ENCODE measurements at places on chromosomes 4 and X.

- no peak for DNase-seq
These were observed 28.8 kb downstream of the ARHGAP10 start for GRCh38 chr4:147760695-147761094.

DNA sequence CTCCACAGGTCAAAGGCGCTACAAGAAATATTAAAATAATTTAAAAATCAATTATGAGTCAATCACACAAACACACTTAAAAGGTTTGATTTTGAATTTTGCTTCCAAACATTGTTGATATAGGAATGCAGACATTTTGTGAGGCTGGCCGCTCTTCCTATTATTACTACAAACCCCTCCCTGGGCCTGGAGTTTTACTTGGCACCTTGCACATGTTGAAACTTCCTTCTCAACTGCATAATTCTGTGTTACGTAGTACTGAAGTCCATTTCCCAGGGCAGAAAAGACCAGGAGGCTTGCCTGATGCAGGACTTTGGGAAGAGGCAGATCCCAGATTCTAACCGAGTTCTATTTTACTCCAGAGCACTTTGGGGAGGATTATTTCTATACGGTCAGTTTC lies 71.5 kb downstream of the CYTL1 start:
- no peak for DNase-seq

GRCh38 chrX:828411-828959 lies 197.9 kb downstream of the SHOX start:
- DNase-seq: no peak

- no peak for DNase-seq
These were observed 16.5 kb downstream of the RNF212 start for GRCh38 chr4:1096841-1097240.

DNA sequence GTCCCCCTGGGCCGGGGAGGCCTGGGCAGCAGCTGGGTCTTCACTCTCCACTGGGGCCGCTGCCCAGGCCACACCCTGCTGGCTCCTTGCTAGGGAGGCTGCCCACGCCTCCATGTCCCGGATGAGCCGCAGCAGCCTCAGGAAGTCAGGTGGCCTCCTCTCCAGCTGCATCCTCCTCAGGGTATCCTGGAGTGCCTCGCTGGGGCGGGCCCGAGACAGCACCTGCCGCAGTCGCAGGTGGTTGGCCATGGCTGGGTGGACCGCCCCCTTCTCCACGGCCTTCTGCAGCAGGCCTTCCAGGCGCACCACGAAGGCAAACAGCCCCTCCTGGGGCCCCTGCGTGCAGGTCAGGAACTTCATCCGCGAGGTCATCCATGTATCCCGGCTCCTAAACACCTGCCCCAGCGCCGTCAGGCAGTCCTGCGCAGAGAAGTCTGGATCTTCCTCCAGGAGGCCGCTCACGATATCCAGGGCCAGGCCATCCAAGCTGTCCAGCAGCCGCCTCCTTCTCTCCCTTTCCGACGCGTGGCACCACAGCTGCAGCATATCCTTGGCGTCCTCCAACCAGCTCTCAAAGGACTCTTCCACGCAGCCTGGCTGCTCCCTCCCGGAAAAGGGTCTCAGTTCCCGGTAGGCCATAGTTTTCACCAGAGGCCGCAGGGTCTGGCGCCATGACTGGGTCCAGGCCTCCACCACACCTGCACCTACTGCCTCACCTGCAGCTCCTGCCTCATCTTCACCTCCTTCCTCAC lies 2.1 kb downstream of the PNMA6F start:
- no peak for DNase-seq

DNA sequence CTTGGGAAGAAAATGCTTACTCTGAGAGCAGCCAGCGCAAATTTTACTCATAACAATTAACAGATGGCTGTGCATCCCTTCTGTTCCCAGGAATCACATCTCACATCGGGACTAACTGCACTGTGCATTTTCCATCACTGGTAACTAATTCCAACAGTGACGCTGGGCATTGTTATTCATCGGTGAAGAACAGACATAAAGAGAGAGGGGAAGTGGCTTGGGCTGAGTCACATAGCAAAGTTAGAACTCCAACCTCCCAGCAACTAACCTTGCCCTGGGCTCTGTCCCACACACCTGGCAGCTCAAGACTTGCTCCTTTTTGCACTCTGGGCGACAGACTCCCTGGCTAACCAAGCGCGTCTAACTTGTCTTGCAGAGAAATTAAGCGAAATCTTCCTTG lies 6.4 kb upstream of the LONRF3 start:
- DNase-seq: no peak

- no peak for DNase-seq
These were observed 351.2 kb downstream of the ARHGAP24 start for GRCh38 chr4:85826060-85826678.

DNA sequence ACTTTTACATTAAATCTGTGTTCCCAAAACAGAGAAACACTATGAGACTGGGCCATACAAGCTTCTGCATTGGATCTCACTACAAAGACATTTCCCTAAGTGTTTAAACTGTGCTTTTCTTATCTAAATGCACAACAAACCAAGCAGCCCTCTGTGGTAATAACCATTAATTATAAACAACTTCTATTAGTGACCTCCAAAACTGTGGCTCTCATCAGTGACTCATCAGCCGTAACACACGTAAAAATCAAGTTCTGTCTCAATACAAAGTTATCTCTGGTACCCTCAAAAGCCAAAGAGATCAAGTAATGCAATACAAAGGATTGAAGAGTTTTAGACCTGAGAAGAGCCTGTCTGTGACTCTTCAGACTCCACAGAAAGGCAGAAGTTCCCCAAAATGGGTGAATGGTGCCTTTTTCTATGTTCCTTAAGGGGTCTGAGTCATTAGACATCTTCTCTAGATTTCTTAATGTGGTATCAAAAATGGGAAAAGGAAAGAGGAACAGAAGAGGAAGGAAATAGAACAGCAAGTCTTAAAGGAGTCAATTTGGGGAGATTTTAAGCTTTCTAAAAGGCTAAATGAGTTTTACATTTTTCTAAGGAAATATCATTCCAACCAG lies 189.8 kb upstream of the PPP1R2C start:
- DNase-seq: no peak

GRCh38 chrX:109974906-109975655 lies 27.8 kb upstream of the TMEM164 start:
- no peak for DNase-seq

DNA sequence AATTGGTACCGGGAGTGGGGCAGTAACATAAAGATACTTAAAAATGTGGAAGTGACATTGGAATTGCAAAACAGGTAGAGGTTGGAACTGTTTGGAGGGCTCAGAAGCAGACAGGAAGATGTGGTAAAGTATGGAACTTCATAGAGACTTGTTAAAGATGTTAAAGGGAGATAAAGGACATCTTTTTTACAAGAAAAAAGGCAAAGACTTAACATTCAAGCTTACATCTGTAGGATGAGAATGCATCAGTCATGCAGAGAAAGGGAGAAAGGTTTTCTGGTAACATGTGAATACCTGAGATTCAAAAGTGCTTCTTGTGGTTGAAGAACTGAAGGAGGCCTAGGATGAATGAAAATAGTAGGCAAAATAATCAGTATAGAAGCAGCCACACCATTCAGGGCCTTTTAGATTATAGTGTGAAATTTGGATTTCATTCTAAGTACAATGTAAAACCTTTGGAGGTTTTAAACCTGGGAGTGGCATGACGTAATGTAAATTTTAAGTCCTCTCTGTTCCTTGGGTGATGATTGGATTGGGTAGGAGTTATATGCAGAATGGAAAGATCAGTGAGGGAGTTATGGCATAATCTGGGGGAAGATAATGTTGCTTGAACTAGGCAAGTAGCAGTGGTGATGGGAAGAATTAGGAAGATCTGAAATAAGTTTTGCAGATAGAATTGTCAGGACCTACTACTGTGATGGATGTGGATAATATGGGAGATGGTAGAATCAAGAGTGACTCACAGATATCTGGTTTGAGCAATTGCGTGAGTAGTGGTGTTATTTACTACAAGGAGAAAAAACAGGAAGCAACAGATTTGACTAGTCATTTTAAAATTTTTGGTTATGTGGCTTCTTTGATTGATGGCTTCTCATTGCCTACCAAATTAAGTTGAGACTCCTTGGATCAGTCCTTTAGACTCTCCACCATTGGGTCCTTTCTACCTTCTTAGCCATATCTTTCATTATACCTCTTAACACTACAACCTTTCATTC lies 138.7 kb downstream of the VSIG4 start:
- no peak for DNase-seq

DNA sequence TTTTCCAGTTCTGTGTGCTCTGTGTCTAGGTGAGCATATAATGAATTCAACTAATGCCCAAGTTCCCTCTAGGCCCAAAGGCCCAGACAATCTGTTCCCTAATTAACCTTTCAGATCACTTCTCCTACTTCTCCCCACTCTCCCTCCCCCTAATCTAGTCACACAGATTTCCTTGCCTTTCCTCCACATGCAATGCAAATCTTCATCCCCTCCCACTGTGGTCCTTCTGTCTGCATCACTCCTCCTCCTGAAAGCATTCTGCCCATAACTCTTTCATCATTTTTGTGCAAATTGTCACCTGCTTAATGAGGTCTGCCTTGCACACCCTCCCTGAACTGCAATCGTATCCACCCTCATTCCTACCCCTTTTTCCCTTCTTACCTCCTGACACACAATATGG lies 346.6 kb downstream of the FBXO8 start:
- no peak for DNase-seq

GRCh38 chr4:111512081-111512783 lies 633.0 kb upstream of the FAM241A start:
- DNase-seq: no peak

DNA sequence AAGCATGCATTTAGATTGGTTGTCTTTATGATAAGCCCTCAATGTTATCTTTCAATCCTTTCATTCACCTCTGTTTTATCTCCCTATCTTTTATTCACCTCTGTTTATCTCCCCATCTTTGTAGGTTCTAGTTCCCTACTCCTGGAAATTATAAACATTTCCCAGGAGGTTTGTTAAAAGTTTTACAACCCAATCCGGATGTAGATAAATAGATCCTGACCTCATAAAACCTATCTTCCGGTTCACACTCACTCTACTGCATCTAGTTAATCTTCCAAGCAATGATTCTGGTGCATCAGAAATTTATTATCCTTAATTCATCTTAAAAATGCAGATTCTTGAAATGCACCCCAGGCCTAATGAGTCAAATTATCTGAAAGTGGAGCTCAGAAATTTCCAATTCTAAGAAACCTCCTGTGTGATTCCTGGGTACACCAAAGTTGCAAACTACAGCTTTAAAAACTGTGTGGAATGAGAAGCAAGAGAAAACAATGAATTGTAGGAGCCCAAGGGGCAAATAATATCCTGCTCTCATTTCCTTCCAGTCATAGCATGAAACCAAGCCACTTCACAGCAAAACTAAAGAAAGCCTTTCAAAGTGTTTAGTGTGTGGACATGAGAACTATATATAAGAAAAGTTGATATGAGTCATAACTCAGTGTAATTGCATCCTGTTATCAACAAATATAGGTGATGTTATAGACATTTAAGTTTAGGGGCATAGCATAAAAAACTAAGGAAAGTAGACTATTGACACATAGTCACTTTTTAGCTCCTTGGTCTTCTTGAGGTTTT lies 51.1 kb upstream of the UGT8 start:
- no peak for DNase-seq

- DNase-seq: no peak
These were observed 593.2 kb downstream of the ZNF674 start for GRCh38 chrX:45952030-45952429.

- DNase-seq: no peak
These were observed 4.9 kb downstream of the MBNL3 start for GRCh38 chrX:132483951-132484350.

DNA sequence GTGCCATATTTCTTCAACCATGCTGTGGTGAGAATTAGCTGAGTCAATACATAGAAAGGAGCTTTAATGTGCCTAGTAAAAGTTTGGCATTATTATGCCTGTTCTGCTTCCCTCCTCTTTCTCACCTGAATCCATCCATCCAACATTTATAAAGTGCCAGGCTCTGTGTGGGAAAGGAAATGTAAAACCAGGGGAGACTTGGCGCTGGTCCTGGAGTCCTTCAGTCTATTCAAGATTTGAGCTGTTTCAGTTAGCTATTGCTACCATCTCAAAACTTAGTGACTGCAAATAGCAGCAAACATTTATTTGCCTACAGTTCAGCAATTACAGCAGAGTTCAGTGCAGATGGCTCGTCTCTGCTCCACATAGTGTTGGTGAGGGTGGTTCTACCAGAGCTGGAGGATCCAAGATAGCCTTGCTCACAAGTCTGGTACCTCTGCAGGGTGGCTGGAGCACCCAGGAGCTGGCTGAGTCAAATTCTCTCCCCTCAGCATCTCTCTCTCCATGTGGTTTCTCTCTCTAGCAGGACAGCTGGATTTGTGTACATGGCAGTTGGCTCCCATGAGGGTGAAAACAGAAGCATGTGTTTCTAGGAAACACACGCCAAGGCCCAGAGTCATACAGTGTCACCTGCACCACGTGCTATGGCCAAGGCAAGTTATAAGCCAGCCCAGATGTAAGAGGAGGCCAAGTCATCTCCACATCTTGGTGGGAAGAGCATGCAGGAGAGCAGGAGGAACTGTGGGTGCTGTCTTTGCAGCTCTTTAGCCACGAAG lies 77.3 kb downstream of the FHDC1 start:
- no peak for DNase-seq

- DNase-seq: no peak
These were observed 1018.4 kb upstream of the INTU start for GRCh38 chr4:126614356-126614855.

DNA sequence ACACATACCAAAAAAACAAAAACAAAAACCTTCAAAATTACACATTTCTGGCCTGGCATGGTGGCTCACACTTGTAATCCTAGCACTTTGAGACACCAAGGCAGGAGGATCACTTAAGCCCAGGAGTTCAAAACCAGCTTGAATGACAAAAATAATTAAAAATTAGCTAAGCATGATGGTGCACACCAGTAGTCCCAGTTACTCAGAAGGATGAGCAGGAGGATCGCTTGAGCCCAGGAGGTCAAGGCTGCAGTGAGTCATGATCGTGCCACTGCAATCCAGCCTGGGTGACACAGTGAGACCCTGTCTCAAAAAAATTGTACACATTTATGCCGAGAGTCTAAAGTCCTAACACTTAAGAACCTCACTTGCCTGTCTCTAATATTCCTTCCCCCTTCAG lies 18.3 kb downstream of the SLC39A8 start:
- no peak for DNase-seq

DNA sequence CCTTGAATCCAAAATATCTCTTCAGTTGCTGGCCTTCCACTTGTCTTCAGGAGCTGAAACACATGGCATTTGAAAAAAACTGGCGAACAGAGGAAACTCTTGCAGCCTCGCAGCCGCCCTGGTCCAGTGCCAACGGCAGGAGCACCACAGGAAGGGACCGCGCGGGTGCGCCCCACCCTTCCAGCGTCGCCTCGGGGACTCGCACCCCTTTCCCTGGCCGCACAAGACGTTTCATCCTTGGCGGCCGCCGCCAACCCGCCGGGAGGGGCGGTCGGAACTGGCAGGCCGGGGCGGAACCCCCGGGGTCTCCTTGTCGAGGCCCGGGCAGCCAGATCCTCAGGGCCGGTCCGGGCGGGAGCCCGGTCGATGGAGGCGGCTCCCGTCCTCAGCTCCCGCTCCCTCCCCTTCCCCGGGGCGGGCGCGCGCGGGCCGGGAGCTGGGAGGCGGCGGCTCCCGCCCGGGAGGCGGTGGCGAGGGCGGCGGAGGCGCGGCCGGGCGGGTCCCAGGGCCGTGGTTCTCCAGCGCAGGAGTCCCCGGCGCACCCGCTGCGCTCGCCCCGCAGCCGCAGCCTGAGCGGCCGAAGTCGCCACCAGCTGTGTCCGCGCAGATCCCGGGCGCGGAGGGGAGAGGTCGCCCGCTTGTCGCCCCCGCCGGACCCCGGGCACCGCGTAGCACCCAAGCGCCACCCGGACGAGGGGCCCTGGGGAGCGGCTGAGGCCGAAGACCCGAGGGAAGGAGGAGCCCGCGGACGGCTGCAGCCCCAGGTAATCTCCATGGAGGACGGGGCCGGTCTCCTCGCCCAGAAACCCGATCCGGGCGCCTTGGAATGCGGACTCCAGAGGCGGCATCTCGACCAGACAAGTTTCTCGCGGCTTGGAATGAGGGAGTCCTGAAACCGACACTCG lies 886 bp upstream of the NDST3 start:
- peak; percentile 9 for DNase-seq
